Activated CD4-positive, alpha-beta T cell treated with anti-CD3 and anti-CD28 coated beads, Interleukin-2, amount 50 U/mL, for 4 hours (primary cell): ENCODE measurements at places on chromosomes 1 and 21.

- no peak for DNase-seq
These were observed 26.8 kb downstream of the GORAB start for GRCh38 chr1:170558731-170559130.

DNA sequence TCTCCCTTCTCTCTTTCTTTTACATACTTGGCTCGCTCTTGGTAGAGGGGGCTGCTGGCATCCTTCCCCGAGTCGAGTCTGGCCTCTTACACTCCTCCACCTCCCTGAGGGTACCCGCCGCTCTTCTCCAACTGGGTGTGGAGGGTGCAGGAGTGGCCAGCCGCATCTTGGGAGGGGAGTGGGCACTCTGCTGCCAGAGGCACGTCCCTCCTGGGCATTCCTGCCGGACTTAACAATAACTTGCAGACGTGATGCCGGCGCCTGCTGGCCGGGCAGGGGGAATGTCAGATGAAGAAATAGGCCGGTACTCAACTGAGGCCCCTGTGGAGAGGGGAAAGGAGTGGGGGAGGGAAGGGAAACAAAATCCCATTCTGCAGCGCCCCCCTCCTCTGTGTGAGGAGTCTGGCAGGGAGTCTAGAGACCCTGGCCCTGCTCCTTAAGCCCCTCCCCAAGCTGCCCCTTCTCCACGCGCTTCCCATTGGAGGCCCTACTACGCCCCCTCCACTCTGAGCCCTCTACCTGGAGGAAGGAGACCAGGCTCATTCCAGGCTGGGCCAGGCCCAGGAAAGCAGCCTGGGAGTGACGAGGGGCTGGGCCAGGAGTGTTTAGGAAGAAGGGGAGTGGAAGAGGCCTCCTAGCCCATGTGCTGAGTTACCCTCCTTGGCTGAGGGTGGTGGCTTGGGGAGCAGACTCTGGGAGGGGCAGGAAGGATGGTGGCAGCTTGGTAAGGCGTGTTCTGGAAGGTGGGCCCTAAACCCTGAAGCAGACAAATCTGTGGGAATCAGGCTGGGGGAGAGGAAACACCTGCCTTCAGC, 1.8 kb downstream of the ATP2B4 start:
- DNase-seq, result no peak

DNA sequence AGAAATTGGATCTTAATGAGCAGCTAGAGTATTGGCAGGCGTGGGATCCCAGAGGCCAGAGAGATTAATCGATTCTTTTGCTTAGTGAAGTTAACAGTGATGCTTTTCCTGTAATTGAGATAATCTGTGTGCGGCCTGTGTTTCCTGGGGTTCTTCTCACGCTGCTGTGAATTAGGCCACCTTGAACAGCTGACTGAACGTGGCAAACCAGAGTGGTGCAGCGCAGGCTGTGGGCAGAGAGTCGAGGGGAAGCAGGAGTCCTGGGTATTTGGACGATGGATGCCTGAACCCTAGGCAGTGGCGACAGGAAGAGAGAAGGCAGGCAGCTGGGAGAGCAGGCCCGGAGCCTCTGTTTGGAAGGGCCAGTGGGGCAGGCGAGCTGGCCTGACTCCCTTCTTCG, 51.7 kb downstream of the RYR2 start:
- DNase-seq, result no peak

GRCh38 chr1:234009668-234010067, 105.2 kb downstream of the SLC35F3 start:
- no peak for DNase-seq

DNA sequence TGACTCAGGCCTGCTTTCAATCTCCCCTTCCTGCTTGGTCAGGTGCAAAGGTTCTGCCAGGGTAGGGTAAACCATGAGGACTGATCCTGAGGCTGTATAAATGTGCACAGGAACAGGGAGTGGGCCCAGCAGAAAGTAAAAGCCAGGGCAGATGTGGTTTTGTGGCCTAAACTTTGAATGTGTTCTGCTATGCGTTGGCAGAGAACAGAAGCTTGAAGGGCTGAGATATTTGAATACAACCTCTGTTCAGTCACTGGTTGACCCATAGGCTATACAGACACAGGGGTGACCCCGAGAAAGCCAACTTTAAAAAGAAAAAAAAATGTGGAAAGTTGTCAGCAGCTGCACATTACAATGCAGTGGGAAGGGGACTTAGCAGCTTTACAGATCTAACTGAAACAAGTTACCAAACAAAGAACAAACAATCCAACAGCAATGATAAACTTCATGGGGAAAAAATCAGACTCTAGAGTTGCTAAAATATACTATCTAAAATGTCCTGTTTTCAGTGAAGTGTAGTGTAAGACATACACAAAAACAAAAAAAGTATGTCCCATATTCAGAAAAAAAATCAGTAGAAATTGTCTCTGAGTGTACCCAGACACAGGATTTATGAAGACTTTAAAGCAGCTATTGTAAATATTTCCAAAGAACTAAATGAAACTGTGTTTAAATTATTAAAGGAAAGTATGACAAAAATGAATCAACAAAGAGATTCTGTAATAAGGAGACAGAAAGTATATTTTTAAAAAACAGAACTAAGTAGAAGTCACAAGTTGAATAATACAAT, 216.1 kb downstream of the RPS6KC1 start:
- DNase-seq, result no peak

- DNase-seq, result no peak
These were observed 103.2 kb downstream of the PKN2 start for GRCh38 chr1:88787023-88787903.

- DNase-seq, result no peak
These were observed 92.0 kb downstream of the DIRAS3 start for GRCh38 chr1:67958472-67958871.

DNA sequence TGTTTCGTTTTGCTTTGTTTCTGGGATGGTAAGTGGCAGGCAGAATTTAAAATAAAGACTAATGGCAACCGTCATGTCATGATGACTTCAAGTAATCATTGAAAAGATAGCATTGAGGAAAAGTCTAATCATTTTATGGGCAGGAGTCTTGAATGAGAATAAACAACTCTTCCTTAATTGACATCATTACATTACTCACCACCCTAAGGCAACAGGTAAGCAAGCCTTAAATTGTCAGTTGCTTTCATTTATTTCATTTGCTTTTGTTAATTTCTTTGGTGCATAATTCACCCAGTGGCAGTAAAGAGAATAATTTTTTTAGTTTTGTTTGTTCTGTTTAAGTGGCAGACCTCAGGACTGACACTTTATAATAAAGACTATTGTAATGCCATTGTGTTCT, 669.0 kb downstream of the RWDD3 start:
- no peak for DNase-seq

DNA sequence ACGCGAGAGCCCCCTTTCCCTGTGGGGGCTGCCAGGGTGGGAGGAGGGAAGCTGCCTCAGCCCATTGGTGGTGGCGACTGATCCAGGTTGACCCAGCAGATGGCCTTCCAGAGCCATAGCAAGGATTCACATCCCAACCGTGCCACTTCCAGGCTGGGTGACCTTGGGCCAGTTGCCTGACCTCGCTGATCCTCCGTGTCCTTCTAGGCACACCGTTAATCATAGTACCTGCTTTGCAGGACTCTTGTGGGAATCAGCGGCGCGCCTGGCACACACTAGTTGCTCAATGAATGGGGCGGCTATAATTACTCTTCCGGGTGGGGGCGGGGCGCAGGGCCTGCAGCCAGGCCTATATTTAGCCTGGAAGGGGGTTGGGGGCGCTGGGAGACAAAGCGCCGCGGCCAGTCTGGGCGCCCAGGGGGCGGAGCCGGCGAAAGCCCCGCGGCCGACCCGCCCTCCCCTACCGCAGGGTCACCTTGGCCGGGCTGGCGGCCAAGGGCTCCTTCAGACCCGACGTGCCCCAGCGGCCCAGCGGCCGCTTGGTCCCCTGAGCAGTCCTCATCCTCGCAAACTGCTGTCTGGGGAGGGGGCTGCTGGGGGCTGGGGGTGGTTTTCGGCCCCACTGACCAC, 5.1 kb downstream of the HSPB7 start:
- peak; percentile 28 for DNase-seq

DNA sequence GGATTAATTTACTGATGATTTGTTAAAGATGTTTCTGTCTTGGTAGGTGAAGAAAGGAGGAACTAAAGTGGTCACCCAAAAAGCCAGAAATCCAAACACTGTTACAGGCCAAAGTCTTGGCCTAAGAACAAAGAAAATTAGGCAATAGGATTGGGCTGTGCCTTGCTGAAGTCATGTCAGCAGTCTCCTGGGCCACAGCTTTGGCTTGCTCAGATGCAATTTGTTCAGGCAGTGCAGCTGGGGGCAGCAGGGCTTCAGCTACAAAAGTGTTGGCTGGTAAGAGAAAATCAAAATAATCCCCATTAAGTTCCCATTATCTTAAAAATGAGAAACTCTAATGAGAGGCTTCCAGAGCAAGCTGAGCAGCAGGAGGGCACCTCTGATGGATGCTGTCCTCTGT, 14.0 kb upstream of the RAP1A start:
- DNase-seq, result no peak

DNA sequence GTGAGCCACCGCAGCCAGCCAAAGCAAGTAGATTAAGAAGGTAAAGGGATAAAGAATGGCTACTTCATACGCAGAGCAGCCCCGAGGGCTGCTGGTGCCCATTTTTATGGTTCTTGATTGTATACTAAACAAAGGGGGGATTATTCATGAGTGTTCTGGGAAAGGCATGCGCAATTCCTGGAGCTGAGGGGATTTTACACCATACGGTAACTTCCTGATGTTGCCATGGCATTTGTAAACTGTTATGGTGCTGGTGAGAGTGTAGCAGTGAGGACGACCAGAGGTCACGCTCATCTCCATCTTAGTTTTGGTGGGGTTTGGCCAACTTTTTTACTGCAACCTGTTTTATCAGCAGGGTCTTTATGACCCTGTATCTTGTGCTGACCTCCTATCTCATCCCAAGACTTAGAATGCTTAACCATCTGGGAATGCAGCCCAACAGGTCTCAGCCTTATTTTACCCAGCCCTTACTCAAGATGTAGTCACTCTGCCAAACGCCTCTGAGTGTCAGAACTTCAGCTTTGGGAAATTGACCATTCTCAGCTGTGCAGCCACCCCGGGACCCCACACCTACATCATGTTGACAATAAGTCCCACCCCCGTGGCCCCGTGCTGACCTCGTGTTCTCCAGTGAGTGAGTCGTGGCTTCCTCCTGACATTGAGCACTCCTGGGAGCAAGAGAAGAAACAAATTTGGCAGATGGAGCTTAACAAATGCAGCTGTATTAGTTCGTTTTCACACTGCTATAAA, 149.4 kb upstream of the COL6A1 start:
- DNase-seq, result no peak

DNA sequence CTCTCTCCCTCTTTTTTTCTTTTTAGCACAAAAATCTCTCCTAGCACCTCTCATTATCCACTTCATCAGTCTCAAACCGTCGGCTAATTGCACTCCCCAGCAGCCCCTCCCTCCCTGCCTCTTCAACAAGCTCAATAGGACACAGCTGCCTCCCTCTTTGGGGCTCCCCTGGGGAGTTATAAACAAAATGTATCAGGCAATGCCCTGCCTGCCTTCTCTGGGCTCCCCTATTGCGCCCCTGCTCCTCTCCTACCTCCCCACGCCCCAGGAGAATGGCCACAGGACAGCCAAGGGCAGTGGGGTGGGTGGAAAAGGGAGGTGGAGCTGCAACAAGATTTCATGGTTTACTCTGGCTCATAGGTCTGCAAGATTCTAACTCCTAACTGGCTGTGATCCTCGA, 147.1 kb upstream of the GRIK3 start:
- no peak for DNase-seq

DNA sequence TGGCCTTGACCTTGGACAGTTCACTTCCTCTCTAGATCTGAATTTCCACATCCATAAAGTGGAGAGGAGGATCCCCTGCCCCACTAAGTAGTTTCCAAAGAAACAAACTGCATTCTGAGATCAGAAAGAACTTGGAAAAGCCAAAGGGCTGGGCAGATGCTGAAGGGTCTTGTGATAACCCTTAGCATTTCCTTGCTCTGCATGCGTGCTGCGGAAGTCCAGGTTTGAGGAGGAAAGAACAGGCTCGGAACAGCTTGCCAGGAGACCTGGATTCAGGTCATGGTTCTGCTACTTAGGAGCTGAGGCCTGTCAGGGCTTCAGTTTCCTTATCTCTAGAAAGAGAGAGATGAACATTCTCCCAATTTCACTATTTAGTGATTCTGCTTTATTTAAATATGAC, 27.2 kb downstream of the IGFN1 start:
- DNase-seq, result no peak

DNA sequence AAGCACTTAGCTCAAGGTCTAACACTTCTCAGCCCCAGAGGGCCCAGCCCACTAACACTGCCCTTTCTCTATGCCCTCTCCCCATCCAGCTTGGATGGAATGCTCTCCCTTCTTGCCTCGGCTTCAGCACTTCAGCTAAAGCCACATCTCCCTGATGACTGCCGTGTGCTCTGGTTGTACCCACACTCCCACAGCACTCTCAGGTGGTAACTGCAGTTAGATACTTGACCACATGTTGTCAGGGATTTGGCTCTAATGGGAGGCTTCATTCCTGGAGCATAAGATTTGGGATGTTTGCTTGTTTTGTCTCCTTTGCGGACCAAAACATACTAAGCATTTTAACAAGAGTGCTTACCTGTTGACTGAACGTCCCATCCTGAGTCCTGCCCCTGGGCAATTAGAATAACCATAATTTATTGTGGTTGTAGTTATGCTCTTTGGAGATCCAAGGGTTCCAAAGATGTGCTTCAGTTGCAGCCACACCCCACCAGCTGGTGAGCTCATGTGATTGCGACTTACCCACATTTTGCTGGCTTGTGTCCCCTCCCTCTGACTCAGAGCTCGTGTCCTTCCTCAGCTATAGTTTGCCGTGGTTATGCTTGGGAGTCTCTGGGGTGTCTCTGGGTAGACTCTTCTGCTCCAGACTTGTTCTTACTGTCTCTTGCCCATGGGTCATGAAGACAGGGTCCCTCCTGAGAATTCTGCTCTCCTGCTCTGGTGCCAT, 7.7 kb upstream of the SLC26A9 start:
- no peak for DNase-seq

DNA sequence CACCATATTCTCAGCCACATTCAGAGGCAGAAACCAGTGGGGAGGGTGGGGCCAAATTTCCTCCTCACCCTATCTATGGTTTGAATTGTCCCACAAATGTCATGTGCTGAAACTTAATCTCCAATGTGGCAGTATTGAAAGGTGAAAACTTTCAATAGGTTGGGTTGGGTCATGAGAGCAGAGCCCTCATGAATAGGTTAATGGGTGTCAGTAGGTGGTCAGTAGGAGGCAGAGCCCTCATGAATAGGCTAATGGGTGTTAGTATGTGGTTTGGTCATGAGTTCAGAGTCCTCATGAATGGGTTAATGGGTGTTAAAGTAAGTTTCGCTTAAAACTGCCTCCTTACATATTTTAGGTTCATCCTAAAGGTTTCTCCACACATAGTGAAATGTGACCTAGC, 170.0 kb downstream of the FCRL5 start:
- no peak for DNase-seq
